ENCODE measurements at places on chromosomes 11 and 22. TPM values are rescaled to one million over a fixed set of nuclear protein-coding genes. Genes with fewer than 3 reads are reported as not detected.

Gene MN1
- total RNA-seq: 4.0 TPM

Gene MOV10L1
- 1.2 TPM for total RNA-seq

Gene RHOD
- total RNA-seq: 16.7 TPM

Gene PHOX2A
- not detected for total RNA-seq

Gene PGA5
- total RNA-seq: not detected

- peak; percentile 36 for DNase-seq
Measured at GRCh38 chr11:44784436-44784760, 57.6 kb downstream of the TSPAN18 start.

DNA sequence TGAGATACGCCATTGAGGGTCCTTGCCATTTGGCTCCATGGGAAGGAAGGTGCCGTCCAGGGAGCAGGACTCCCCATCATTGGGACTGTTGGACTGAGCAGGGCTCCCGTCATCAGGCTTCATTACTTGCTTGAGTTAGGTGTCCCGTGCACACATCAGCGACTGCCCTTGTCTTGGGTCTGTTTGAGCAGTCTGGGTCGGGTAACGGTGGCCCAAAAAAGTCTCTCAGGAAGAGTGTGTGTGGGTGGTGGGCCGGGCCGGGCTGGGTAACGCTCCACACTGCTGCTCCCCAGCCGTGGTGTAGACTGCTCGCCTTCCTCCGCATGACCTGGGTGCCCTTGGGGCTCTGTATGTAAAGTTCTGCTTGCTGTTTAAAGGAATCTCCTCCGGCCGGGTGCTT lies 293.5 kb downstream of the TBC1D22A start:
- peak; percentile 56 for DNase-seq

- peak; percentile 47 for DNase-seq
Measured at GRCh38 chr11:1655168-1656060, 25.8 kb downstream of the KRTAP5-5 start.

DNA sequence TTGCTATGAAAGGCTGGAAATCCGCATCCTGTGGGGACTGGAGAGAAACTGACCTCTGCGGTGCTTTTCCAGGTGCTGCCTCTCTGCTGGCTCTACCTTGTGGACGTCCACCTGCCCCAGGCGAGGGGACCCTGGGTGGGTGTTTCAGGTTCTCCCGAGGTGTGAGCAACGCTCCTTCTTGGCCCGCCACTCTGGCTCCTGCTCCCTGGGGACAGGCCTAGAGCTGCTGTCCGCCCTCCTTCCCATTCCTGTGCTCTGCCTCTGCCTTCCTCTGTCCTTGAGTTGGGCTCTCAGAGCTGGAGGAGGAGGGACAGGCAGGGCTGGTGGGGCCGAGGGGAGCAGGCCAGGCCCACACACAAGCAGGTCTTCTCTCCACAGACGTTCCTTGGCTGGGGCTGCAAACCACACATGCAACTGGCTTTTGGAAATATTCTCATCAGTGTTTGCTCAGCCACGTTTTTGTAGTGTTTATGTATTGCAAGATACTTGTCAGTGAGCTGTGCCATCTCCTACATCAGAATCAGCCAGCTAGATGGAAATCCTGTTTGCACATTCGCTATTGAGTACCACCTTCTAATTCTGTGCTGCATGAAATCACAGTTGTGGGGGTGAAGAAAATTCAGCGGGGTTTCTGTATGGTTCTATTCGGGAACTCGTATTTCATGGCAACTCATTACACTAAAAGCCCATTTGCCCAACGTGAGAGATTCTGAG lies 1115.0 kb downstream of the BRD1 start:
- peak; percentile 39 for DNase-seq

GRCh38 chr11:9330387-9331384 lies 16.3 kb upstream of the TMEM41B start:
- no peak for DNase-seq

GRCh38 chr11:131689049-131689925 lies 318.9 kb downstream of the NTM start:
- no peak for DNase-seq

DNA sequence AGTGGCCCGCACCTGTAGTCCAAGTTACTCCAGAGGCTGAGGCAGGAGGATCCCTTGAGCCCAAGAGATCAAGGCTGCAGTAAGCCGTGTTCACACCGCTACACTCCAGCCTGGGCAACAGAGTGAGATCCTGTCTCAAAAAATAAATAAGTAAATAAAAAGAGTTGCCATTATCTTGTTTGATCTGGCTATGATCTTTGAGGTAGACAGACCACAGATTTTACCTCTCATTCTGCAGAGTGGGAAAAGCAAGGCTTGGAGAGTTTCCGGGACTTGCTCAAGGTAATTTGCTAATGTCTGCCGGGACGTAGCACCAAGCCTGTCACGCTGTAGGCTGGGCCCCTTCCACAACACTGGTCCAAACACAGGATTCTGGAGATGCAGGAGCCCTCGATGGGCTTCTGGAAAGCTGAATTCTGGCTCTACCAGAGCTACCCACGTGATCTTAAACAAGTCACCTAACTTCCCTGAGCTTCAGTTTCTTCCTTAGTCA lies 6.8 kb downstream of the GRAP2 start:
- DNase-seq: no peak

DNA sequence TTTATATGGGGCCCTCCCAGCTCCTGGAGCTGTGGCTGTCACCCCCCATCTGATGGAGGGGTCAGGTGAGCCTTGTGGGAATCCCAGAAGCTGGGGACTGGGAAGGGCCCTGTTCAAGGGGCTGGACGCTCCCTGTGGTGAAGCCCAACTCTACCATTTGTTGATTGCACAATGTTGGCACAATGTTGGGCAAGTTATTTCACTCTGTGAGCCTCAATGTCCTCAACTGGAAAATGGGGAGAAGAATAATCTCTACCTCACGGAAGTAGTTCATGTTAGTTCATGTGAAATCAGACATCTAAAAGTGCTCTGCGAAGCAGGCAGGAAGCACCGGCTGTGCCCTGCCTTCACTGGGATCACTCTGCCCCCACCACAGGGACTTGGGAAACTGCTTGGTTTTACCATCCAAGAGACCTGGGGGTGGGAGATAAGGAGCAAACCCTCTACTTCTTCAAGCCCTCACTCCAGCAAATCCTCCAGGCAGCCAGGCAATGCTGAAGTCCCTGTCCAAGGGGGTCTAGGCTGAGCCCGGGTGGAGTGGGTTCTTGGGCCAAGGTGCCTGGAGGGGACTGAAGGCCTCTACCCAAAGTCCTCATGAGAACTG lies 715 bp upstream of the PRR5 start:
- DNase-seq: no peak

All from upper lobe of right lung (tissue), 1 donor.